ENCODE measurements at places on chromosomes 12 and 14. TPM values are rescaled to one million over a fixed set of nuclear protein-coding genes. Genes with fewer than 3 reads are reported as not detected.

Gene OTOGL
- total RNA-seq, result 0.36 TPM

GRCh38 chr14:91732439-91732838 is 553 bp upstream of the CATSPERB start:
- H3K27ac ChIP-seq, result no peak overlapping the region
- H3K4me3 ChIP-seq, result no peak overlapping the region
- H3K27me3 ChIP-seq, result peaks cover 7% of the 10 kb centered on the region
- no peaks in the 10 kb centered on the region for H3K36me3 ChIP-seq
- no peak for DNase-seq
- peaks cover 5% of the 10 kb centered on the region for H3K4me1 ChIP-seq

DNA sequence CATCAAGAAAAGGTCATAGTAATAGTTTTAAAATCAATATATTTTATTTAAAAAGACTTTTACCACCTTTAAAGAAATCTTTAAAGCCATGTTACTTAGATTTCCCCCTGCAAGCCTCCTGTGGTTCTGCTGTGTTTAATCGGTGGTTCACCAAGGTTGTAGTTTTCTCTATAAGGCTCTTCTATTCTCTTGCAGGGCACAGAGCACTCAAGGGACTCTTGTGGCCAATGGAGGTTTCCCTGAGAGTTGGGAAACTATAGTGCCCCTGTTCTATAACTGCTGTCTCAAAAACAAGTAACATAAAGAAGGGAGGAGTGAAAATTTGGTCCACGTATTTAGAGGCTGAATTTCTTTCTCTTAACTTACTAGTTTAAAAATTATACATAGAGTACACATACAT is 25.0 kb downstream of the DACT1 start:
- no peak overlapping the region for H3K4me3 ChIP-seq
- no peaks in the 10 kb centered on the region for H3K36me3 ChIP-seq
- H3K27ac ChIP-seq, result no peak overlapping the region
- H3K4me1 ChIP-seq, result peaks cover 11% of the 10 kb centered on the region

GRCh38 chr14:22383515-22384166 is 205.4 kb downstream of the DAD1 start:
- DNase-seq, result no peak
- peaks cover 30% of the 10 kb centered on the region for H3K4me1 ChIP-seq
- no peak overlapping the region for H3K4me3 ChIP-seq
- no peak overlapping the region for H3K27ac ChIP-seq

DNA sequence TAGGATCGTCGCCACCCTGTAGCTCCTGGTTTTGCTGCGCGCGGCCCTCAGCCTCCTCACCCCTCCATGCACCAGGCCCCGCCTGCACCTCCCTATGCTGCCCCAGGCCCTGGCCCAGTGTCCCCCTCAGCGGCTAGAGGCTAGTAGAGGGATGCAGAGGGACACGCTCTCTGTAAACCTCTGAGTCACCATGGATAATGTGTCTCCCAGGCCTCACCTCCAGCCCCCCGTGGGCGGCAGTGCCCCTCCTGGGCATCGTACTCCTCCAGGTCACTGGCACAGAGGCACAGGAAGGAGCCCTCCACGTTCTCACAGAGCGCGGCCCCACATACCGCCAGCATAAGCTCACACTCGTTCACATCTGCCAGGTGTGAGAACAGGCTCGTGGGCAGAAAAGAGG is 12.3 kb downstream of the ISCA2 start:
- H3K27ac ChIP-seq, result no peak overlapping the region
- H3K27me3 ChIP-seq, result no peaks in the 10 kb centered on the region
- H3K4me1 ChIP-seq, result peaks cover 7% of the 10 kb centered on the region
- peaks cover 98% of the 10 kb centered on the region for H3K36me3 ChIP-seq
